ENCODE measurements at places on chromosomes 7 and 10.

GRCh38 chr10:6888434-6888833, 308.4 kb upstream of the PRKCQ start:
- no peak for DNase-seq

GRCh38 chr7:494259-494687, 25.4 kb downstream of the PDGFA start:
- DNase-seq = no peak

GRCh38 chr10:57884965-57885617, 382.6 kb downstream of the IPMK start:
- DNase-seq = no peak

DNA sequence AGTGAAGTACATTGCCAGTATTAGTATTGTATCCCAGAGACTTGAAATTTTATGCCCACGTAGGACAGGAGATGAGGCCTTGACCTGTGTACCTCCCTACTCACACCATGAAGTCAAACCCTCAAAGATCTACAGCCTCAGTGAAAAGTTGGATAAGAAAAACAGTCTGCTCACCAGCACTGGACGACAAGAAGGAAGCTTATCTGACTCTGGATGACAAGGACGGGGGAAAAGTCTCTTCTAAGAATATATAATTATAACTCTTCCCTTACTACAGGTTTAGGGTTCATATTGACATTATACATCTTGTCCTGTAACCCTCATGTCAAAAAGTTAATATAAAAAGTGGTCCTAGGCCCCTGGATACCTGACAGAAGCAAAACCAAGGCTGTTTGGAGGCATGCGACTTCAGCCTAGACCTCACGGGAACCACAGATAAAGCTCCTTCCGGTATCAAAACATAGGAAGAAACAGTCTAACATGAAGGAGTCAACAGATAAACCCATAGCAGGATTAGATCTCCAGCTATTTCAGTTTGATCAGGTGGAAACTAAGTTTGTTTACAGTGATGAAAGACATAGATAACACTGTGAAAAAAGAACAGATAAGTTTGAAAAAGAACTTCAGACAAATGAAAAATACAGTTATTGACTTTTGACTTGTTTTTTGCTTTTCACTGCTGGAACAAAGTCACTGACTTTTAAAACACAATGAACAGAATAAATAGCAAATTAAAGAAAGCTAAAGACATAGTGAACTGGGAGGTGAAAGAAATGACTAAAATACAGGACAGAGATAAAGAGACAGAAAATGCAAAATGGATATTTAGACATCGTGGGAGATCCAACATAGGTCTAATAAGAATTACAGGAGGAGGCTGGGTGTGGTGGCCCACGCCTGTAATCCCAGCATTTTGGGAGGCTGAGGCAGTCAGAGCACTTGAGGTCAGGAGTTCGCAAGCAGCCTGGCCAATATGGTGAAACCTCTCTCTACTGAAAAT, 145.9 kb downstream of the PHTF2 start:
- no peak for DNase-seq

GRCh38 chr10:133241501-133242205, 4.0 kb downstream of the VENTX start:
- no peak for DNase-seq

GRCh38 chr7:123533929-123534382, 439 bp downstream of the IQUB start:
- no peak for DNase-seq

GRCh38 chr10:51137756-51138529, 63.7 kb downstream of the PRKG1 start:
- DNase-seq = no peak

DNA sequence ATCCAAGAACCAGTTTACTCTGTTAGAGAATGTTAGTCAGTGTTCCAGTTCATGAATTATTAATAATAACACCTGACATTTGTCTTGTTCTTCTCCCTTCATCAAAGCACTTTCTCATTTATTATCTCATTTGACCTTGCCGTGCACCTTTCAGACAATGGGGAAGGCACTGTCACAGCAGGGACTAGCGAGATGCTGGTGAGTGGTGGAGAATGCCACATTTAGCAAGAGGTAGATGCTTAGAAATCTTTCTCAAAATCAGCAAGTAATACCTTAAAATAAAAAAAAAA, 34.2 kb upstream of the XRCC2 start:
- no peak for DNase-seq

DNA sequence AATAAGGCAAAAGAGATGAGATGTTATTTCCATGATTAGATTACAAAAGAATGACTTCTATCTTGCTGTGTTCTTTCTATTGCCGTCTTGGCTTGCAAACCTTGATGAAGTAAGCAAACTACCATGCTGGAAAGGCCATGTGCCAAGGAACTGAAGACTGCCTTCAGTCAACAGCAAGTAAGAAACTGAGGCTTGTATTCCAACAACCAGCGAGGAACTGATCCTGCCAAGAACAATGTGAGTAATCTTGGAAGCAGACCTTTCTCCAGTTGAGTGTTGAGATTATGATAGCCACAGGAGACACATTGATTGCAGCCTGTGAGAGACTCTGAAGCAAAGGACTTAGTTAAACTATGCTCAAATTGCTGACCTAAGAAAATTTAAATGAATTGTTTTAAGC, 164.6 kb upstream of the GRM3 start:
- no peak for DNase-seq

DNA sequence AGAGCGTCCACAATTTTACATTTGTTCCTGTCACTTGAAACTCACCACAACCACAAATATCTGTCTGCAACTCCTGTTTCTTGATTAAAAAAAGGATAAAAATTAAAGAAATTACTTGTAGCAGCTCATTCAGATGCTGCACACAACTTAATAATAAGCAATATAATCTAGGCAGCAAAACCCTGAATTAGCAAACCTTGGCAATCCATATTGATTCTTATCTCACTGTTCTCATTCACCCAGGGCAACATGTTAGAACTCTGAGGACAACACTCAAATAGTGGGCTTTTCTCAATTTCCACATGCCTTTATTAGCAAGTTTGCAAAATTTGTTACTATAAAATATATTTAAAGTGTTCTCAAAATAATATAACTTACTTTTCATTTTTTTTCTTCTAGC, 38.9 kb downstream of the BAZ1B start:
- DNase-seq = no peak

- DNase-seq = no peak
Measured at GRCh38 chr10:37713642-37714041, 143.8 kb downstream of the ZNF248 start.

DNA sequence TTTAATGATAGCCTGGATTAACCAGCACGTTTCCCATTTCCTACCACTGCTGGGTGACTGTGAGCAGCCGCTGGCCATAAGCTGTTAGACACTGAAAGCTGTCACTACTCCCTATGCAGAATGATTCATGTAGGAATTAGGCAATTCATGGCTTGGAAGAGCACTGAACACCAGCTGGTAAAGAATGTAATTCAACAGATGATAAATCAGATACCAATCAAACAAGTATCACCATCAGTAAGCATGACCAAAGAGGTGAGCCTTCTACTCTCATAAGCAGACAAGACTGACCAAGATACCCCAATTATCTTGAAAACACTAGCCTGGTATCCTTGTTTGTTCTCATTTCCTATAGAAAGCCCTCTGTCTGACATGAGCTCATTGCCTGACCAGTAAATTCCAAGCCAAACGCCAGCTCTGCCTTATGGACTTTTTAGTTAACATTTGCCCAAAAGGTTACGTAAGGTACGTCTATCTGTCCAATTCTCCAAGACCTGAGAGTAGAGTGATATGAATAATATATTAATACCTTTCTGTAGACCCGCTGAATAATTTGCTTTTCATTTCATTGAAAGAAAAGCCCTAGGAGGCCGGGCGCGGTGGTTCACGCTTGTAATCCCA, 127.7 kb downstream of the ELMO1 start:
- no peak for DNase-seq

DNA sequence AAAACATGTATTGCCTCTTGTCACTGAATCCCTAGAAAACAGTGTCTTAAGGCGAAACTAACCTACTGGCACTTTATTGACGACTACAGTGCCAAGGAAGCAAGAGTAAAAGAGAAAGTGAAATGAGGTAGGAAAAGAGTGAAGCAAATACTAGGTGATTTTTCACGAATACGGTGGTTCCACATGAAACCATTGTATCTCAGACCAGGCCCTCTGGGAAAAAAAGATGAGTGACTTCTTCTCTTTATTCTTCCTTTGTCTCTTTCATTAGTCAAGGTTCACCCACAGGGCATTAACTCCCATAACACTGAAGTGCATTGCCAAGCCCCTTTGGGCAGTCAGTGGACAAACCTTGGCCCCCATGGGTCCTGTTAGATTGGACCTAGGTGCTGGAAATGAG, 16.2 kb upstream of the MACC1 start:
- no peak for DNase-seq

DNA sequence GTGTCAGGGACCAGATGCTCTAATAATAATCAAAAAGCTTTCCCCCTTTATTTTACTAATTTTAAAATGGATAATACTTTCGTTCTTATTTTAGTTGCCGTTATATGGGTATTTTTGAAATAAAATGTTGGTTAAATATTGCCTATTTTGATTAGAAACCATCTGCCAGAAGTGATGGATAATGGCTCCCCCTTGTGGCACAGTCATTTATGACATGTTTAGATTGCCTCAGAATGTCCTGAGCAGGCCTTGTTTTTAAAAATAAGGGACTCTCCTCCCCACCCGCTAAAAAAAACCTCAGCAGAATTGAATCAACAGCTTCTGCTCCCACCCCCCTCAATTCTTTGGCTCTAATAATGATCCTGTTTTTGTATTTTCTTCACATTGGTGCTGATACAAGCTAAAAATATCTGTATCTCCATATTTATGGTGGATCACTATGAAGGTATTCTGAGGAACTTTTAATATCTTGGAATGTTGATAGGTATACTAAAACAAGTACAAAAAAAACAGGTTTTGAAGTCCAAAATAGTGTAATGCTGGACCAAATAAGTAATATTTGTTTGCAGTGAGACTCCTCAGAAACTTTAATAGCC, 38.8 kb downstream of the TMEM60 start:
- DNase-seq = peak; percentile 64
